ENCODE measurements at places on chromosomes 16 and 17.

- no peak for DNase-seq
Measured at GRCh38 chr16:81784072-81784795, 5.1 kb downstream of the PLCG2 start.

GRCh38 chr17:35944151-35944550 lies 638 bp upstream of the LYZL6 start:
- no peak for DNase-seq

GRCh38 chr17:61627658-61628057 lies 36.6 kb upstream of the NACA2 start:
- no peak for DNase-seq

DNA sequence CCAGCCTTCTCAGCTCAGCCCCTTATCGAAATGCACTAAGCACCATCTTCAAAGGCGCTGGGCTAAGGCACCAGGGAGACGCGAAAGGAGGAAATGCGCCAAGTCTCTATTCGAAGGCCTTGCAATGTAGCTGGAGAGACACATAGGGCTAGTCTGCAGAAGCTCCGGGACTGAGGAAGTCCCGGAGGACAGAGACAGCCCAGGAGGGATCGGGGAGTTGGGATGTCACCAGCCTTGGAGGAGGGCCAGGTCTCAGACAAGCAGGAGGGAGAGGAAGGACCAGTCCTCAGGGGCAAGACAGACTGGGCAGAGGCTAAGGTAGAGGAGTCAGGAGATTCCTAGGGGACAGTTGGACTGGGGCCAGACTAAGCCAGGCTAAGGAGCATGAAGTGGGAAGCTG lies 8.5 kb downstream of the C17orf100 start:
- DNase-seq = no peak

DNA sequence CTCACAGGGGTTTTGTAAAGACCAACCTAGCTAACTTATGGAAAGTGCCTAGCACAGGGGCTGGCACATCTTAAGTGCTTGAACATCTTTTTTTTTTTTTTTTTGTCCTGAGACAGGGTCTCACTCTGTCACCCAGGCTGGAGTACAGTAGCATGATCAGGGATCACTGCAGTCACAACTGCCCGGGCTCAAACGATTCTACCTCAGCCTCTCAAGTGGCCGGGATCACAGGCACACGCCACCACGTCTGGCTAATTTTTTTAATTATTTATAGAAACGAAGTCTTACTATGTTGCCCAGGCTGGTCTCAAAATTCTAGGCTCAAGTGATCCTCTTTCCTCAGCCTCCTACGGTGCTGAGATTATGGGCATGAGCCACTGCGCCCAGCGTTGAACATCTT lies 1.3 kb downstream of the LYRM9 start:
- DNase-seq = no peak

DNA sequence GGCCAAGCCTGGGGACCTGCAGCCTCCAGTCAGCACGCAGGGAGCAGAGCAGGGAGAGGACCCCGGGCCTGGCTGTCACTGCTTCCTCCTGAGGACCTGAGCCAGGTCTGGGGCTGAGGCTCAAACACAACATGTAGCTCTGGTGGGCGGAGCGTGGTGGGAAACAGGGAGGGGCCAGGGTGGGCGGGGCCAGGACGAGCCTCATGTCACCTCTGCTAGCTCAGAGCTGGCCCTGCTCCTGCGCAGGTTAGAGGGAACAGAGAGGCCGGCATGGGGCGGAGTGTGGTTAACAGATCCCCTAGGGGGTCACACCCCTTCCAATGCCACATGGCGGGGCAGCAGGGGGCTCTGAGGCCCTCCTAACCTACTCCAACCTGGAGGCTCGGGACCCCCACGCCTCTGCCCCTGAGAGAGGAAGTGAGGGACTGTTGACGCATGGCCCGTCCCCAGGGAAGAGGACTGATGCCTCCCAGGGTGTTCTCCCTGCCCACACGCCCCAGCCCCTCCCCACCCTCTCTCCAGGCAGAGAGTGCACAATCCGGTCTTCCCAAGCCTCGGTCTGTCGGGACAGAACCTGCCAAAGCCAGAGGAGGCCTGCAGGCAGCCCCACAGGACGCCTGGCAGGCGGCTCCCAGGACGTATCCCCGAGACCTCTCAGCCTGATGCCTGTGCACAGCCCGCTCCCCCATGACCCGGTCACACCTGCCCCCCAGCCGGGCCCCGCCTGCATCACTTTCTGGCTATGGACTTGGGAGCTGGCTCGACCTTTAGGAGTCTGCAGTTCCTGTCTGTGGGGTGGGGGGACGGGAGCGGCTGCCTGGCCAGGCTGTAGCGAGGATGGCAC lies 15.2 kb downstream of the PIEZO1 start:
- DNase-seq = no peak

DNA sequence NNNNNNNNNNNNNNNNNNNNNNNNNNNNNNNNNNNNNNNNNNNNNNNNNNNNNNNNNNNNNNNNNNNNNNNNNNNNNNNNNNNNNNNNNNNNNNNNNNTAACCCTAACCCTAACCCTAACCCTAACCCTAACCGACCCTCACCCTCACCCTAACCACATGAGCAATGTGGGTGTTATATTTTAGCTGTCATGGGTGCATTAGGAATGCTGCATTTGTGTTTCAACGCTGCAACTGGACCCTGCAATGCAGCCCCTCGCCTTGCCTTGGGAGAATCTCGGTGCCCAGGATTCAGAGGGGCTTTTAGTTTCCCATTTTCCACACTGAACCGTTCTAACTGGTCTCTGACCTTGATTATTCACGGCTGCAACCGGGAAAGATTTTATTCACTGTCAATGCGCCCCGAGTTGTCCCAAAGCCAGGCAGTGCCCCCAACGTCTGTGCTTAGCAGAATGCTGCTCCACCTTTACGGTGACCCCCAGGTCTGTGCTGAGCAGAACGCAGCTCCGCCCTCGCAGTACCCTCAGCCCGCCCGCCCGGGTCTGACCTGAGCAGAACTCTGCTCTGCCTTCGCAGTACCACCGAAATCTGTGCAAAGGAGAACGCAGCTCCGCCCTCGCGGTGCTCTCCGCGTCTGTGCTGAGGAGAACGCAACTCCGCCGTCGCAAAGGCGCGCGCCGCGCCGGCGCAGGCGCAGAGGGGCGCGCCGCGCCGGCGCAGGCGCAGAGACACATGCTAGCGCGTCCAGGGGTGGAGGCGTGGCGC lies 43.3 kb downstream of the POLR3K start:
- DNase-seq = no peak

- no peak for DNase-seq
Measured at GRCh38 chr17:80296221-80296620, 35.6 kb downstream of the RNF213 start.

GRCh38 chr16:57530104-57530521 lies 6.3 kb downstream of the CCDC102A start:
- no peak for DNase-seq

DNA sequence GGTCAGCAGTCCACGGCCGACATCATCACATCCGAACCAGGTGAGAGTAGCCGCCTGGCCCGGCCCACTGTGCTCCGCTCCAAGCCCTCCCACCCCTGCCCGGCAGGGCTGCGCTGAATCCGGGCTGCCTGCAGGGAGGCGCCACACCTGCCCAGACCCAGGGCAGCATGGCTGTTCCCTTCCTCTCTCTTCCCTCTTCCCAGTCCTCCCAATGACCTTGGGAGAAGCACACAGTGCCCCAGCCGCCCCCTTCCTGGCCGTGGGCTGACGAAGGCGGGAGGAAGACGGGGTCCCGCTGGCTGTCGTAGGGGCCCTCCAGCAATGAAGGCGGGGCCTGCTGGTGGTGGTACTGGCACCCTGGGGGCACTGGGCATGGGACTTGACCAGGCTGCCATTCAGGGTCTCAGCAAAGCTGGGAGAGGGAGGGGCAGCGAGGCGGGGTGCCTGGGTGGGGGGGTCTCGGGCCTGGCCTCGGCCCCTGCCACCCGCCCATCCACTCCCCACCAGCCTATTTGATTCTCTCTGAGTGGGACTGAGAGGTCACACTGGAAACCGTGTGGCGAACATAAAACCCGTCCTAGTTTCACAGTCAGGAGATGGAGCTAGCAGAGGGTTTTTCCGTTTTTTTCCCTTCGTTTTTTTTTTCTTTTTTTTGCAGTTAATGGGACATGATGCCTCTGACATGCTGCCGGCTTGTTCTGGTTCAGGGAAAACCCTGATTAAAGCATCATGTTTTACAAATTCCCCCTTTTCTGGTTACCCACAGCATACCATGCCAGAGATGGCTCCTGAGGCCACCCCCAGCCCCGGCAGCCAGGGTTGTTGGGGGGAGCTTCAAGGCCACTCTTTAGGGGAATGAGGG lies 50.6 kb downstream of the BAHCC1 start:
- DNase-seq = no peak

- no peak for DNase-seq
Measured at GRCh38 chr16:69522041-69522578, 43.7 kb upstream of the NFAT5 start.

DNA sequence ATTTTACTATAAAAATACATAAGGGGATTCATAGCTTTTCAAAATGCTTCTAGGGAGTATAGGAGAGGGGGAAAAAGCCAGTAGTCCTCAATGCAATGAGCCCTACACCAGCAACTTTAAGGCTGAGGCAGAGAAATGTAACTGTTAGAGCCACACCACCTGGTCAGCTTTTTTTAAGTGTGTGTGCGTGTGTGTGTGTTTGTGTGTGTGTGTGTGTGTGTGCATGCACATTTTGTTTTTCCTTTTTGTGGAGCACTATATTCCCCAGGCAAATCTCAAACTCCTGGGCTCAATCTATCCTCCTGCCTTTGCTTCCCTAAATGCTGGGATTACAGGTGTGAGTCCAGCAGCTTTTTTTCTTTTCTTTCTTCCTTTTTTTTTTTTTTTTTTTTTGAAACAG lies 2.3 kb upstream of the MEIOC start:
- no peak for DNase-seq

- DNase-seq = no peak
Measured at GRCh38 chr16:89164436-89164835, 7.1 kb upstream of the CDH15 start.

DNA sequence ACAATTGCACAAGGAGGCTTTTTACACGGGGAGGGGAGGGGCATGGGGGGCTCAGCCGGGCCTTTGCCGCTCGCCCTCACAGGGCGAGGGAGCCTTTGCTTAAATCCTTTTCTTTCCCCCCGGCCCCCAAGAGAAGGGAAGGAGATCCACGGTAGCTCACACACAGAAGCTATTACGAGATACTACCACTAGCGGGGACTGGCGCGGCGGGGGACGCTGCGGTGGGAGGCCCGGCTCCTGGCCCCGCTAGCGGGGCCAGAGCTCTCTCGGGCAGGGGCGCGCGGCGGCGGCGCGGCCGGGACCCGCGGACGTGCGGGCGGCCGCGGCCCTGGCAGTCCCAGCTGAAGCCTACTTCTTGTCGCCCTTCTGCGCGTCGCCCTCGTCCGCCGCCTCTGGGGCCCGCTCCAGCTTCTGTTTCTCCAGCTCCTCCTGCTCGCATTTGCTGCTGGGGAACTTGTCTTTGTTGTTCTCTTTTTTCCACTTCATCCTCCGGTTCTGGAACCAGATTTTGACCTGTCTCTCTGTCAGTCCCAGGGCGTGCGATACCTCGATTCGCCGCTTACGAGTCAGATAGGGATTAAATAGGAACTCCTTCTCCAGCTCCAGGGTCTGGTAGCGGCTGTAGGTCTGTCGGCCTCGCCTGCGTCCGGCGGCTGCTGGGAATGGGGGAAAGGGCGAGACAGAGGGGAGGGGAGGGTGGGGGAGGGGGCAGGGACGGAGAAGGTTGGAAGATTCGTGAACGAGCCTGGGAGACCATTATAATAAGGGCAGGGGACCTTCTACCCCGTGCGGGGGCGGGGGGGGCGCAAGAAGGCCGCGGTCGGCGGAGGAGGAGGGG lies 2.0 kb downstream of the HOXB8 start:
- DNase-seq = no peak

DNA sequence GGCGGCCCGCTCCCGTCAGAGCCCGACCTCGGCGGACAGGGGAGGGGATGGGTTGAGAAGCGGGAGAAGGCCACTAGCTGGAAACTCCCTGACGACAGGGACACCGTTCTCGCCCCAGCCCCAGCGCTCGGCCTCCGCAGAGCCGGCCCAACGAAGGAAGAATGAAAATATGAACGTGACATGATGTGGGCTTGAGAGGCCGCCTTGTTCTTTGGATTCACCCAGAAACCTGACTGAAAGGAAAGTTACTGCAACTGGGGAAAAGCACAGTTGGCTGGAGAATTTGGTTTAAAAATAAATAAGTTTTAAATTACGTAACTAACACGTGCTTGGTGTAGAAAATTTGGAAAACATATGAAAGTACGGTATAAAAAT lies 21.1 kb downstream of the NPTX1 start:
- DNase-seq = no peak

- DNase-seq = no peak
Measured at GRCh38 chr17:50129728-50130558, at the start of gene SAMD14. TSS of gene SAMD14 (minus strand) at chr17:50130160. CDS start at chr17:50124959, 5,201 bp downstream.

GRCh38 chr16:77306075-77306474 lies 106.9 kb downstream of the SYCE1L start:
- DNase-seq = no peak

DNA sequence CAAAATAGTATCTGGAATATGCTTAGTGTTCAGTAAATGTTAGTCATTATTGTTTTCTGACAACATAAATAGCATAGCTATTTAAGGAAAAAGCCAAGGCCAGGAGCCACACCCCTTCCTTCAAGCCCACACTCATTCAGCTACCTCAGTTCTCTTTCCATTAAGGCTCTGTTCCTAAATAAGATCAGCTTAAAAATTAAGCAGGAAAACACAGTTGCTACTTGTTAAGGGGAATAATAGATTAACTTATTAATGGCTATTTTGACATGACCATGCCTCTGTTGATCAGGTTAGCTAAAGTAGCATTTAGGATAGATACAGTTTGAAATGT lies 158.1 kb downstream of the CHD9 start:
- DNase-seq = no peak

DNA sequence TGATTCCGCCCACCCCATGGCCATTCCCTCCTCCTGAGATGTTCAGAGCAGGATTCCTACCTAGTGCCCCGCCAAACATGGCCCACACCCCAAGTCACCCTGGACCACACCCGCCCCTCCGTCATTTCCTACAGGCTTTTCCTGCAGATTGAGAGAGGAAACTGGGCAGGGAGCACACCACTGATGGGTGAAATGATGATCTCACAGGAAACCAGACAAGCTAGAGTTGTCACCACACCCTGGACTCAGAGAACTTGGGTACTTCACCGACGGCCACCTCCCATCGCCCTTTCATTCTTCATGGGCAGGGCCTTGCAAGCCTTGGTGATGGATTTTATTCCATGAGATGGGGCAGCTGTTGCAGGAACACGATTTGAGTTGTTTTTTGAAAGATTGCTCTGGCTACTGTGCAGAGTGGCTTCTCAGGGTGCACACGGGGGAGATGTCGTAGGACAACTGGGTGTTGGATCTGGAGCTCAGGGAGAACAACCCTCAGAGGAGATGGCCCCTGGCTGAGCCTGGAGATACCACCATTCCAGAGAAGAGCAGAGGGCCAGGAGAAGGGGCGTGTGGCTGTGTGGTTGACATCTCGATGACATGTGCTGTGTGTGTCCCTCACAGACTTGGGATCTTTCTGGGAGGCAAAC lies 7.4 kb upstream of the B9D1 start:
- DNase-seq = no peak

- no peak for DNase-seq
Measured at GRCh38 chr16:3837851-3838586, 42.5 kb downstream of the CREBBP start.

DNA sequence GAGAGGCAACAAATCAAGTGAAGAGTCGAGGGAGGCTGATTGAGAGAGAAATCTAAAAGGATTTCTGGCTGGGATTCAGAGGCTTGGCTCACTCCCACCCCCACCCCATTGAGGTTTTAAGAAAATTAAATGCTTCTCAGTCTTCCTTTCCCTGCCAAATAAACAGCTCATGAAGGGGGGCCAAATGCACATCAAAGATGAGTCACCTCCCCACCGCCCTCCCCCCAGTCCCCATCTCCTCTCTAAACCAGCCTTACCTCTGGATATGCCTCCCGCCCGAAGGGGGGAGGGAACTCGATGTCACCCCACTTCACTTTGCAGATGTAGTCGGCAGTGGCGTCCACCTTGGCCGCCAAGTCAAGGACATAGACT lies 11.6 kb downstream of the ACLY start:
- DNase-seq = peak; percentile 13
